ENCODE measurements at places on chromosomes 12 and 14. TPM values are rescaled to one million over a fixed set of nuclear protein-coding genes. Genes with fewer than 3 reads are reported as not detected.

The DEGS2 gene
- 28.7 TPM for total RNA-seq

The FBRSL1 gene
- total RNA-seq, result 44.7 TPM

The ABHD12B gene
- not detected for total RNA-seq

The WBP11 gene
- 55.5 TPM for total RNA-seq

The GPX2 gene
- 8.4 TPM for total RNA-seq

The P2RX2 gene
- total RNA-seq, result 0.19 TPM

The PTPRQ gene
- total RNA-seq, result 0.25 TPM

The IAPP gene
- not detected for total RNA-seq

The CLEC1B gene
- not detected for total RNA-seq

The MIS18BP1 gene
- 17.9 TPM for total RNA-seq

The LYZ gene
- 70.9 TPM for total RNA-seq

The OR10A7 gene
- total RNA-seq, result not detected

The HOXC6 gene
- 22.0 TPM for total RNA-seq

The GSG1 gene
- total RNA-seq, result 0.19 TPM

The OR6C2 gene
- total RNA-seq, result not detected

The BICDL1 gene
- total RNA-seq, result 101 TPM

The BMP4 gene
- total RNA-seq, result 11.2 TPM

The CCDC38 gene
- 0.31 TPM for total RNA-seq

The GZMH gene
- total RNA-seq, result 0.91 TPM

The GUCY2C gene
- not detected for total RNA-seq

The DPPA3 gene
- not detected for total RNA-seq

The GPRC5A gene
- 60.6 TPM for total RNA-seq

The TAS2R50 gene
- total RNA-seq, result 2.0 TPM

The OR4K13 gene
- total RNA-seq, result not detected

The CLEC1A gene
- 6.3 TPM for total RNA-seq

The NGB gene
- not detected for total RNA-seq

The PPFIA2 gene
- total RNA-seq, result 9.4 TPM

The MYH7 gene
- 0.06 TPM for total RNA-seq

The CCDC197 gene
- total RNA-seq, result not detected

The SLC48A1 gene
- 69.9 TPM for total RNA-seq

The SMIM41 gene
- total RNA-seq, result 0.31 TPM

The LMO3 gene
- 3.7 TPM for total RNA-seq

The KRT3 gene
- total RNA-seq, result not detected

The TCL1B gene
- total RNA-seq, result not detected

The KRT6B gene
- total RNA-seq, result not detected

The RBMS2 gene
- 71.3 TPM for total RNA-seq

The SHMT2 gene
- total RNA-seq, result 70.1 TPM

The TGFB3 gene
- 39.5 TPM for total RNA-seq

The RNU4-1 gene
- 3,016 TPM for total RNA-seq

The RGS6 gene
- 1.1 TPM for total RNA-seq

The ACTR6 gene
- 29.2 TPM for total RNA-seq

The C3AR1 gene
- 17.7 TPM for total RNA-seq

The FOXA1 gene
- total RNA-seq, result not detected

The ANKRD33 gene
- total RNA-seq, result not detected

The TSHR gene
- total RNA-seq, result 0.98 TPM

All from kidney (tissue), 22 donors.